ENCODE measurements at places on chromosomes 4 and X. TPM values are rescaled to one million over a fixed set of nuclear protein-coding genes. Genes with fewer than 3 reads are reported as not detected.
A peak's percentile ranks its signal among the peaks of the same experiment; 100 is the strongest.

GRCh38 chrX:24204958-24205357, 55.4 kb downstream of the ZFX start:
- H3K27me3 ChIP-seq: no peaks in the 10 kb centered on the region
- no peak overlapping the region for H3K4me3 ChIP-seq
- H3K27ac ChIP-seq: no peak overlapping the region
- no peak for DNase-seq

- no peak for DNase-seq
- no peaks in the 10 kb centered on the region for H3K4me1 ChIP-seq
- peaks cover 18% of the 10 kb centered on the region for H3K27me3 ChIP-seq
- H3K36me3 ChIP-seq: no peaks in the 10 kb centered on the region
Measured at GRCh38 chr4:6549445-6549844, 25.5 kb upstream of the MAN2B2 start.

DNA sequence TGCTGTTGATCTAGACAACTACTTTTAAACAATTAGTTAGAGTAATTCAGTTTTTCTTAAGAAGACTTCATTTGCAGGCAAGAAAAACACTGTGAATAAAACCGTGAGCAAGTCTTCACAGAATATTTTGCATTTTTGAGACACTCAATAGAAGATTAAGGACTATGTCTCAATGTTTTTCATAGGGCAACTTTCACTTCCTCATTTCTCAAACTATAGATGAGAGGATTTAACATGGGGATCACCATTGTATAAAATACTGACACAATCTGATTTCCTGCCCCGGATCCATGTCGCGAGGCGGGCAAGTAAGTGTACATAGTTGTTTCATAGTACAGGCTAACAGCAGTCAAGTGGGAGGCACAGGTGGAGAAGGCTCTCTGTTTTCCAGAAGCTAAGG, 108.8 kb upstream of the IGSF1 start:
- no peaks in the 10 kb centered on the region for H3K36me3 ChIP-seq
- no peaks in the 10 kb centered on the region for H3K27me3 ChIP-seq
- H3K27ac ChIP-seq: no peak overlapping the region

GRCh38 chr4:54837576-54838140, 179.9 kb downstream of the KIT start:
- H3K27me3 ChIP-seq: no peaks in the 10 kb centered on the region
- no peak for DNase-seq
- H3K4me3 ChIP-seq: no peak overlapping the region
- H3K36me3 ChIP-seq: no peaks in the 10 kb centered on the region
- H3K4me1 ChIP-seq: no peaks in the 10 kb centered on the region

GRCh38 chr4:2824329-2824835, 19.3 kb upstream of the ADD1 start:
- no peak overlapping the region for H3K27ac ChIP-seq
- peaks cover 6% of the 10 kb centered on the region for H3K36me3 ChIP-seq
- no peak for DNase-seq
- no peaks in the 10 kb centered on the region for H3K27me3 ChIP-seq

GRCh38 chr4:42396752-42397634, at the start of gene SHISA3:
Gene SHISA3, plus strand, starts transcription at chr4:42397488. Its CDS starts 569 bp downstream, at chr4:42398057.
- H3K4me1 ChIP-seq: peaks cover 18% of the 10 kb centered on the region
- H3K27ac ChIP-seq: no peak within 1 kb of the TSS
- H3K4me3 ChIP-seq: peak within 1 kb of the TSS; percentile 53
- peaks cover 49% of the 10 kb centered on the region for H3K27me3 ChIP-seq
- no peak for DNase-seq

DNA sequence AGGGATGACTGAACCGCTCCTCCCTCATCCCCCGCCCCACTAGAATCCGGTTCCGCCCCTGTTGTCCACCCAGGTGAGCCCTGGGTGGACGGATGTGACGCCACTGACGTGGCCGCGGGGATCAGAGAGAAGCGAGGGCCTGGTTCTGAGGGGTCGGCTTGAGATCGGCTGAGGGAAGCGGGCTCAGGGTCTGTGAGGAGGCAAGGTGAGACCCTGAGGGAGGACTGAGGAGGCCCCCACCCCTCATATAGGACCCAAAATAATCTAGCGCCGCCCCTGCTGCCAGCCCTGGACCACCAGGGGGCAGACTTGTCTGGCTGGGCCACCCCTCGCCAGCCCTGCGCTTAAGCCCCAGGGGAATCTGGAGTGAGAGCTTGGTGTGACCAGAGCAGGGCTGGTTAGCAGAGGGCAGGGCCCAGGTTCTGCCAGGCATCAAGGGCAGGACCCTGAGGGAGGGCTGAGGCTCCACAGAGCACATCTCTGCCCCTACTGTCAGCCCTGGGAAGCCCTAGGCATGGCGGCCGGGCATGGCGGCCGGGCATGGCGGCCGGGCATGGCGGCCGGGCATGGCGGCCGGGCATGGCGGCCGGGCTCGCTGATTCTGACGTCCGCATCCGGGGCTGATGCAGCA, at the start of gene MAGEA8:
TSS of gene MAGEA8 (plus strand) at position 103 of the 631 bp plus-strand sequence. CDS start 3,090 bp downstream, outside the sequence.
- H3K4me1 ChIP-seq: no peaks in the 10 kb centered on the region
- DNase-seq: no peak
- no peak within 1 kb of the TSS for H3K4me3 ChIP-seq
- no peaks in the 10 kb centered on the region for H3K27me3 ChIP-seq
- H3K36me3 ChIP-seq: no peaks in the 10 kb centered on the region

DNA sequence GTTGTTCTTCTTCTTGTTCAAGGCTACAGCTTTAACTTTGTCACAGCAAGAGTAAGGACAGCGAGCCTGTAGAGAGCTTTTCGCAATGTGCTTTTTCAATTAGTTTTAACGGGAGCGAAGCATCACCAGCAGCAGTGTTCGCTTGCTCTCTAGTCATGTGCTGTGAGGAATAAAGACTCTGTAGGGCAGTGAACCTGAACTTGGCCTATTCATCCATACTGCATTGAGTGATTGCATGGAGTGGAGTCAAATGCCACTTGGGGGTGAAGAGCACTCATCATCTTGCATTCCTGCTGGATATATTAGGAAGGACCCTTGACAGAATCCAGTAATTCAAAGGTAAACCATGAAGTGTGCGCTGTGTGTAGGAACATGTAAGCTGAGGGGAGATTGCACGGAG, 240.0 kb downstream of the FRMPD4 start:
- H3K4me1 ChIP-seq: no peaks in the 10 kb centered on the region
- H3K27me3 ChIP-seq: no peaks in the 10 kb centered on the region
- H3K36me3 ChIP-seq: no peaks in the 10 kb centered on the region

DNA sequence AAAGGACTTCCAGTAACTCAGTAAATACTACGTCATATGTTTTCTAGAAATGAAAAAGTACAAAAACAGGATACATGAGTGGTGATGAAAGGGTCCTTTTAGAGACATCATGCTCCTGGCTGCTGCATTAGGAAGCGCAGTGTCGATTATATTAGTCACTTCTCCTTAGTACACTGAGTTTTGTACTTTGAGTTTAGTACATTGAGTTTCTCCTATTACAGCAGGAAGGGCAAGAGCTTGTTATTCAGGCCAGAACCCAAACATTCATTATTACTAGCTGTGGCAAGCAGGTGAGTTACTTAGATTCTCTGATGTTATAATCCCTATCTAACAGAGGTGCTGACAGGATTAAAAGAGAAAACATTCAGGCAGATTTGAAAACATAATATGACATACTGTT, 21.3 kb downstream of the RPGR start:
- H3K36me3 ChIP-seq: no peaks in the 10 kb centered on the region
- no peaks in the 10 kb centered on the region for H3K27me3 ChIP-seq
- no peak overlapping the region for H3K27ac ChIP-seq
- H3K4me3 ChIP-seq: no peak overlapping the region
- no peaks in the 10 kb centered on the region for H3K4me1 ChIP-seq
- no peak for DNase-seq

GRCh38 chr4:26362745-26363439, 42.1 kb downstream of the RBPJ start:
- no peaks in the 10 kb centered on the region for H3K27me3 ChIP-seq
- H3K36me3 ChIP-seq: no peaks in the 10 kb centered on the region
- peaks cover 7% of the 10 kb centered on the region for H3K4me1 ChIP-seq
- DNase-seq: peak; percentile 43
- H3K27ac ChIP-seq: peak overlapping the region; percentile 6

GRCh38 chrX:37787423-37787869, 7.6 kb downstream of the CYBB start:
- H3K27ac ChIP-seq: no peak overlapping the region
- H3K4me3 ChIP-seq: no peak overlapping the region
- H3K36me3 ChIP-seq: no peaks in the 10 kb centered on the region
- no peak for DNase-seq
- H3K4me1 ChIP-seq: no peaks in the 10 kb centered on the region
- H3K27me3 ChIP-seq: no peaks in the 10 kb centered on the region

- no peaks in the 10 kb centered on the region for H3K36me3 ChIP-seq
- no peaks in the 10 kb centered on the region for H3K4me1 ChIP-seq
- H3K4me3 ChIP-seq: no peak overlapping the region
- H3K27me3 ChIP-seq: peaks cover 16% of the 10 kb centered on the region
Measured at GRCh38 chr4:1418494-1419285, 12.4 kb upstream of the NKX1-1 start.

DNA sequence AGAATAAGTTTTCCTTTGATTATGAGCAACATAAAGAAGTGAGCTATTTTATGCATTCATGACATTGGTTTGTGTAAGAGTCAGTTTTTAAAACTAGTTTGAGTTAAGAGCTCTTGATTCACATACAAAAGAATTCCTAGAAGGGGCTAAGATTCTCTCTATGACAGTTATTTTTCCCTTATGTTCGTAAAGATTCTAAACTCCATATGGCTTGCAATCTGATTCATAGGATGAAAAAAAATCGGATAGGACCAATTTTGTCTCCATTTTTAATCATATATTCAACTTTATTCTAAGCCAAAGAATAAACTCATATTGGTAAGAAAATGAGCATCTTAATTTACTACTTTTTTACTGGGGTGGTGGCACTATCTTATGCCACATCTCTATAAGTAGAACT, 79.4 kb downstream of the NAP1L3 start:
- H3K36me3 ChIP-seq: no peaks in the 10 kb centered on the region
- no peaks in the 10 kb centered on the region for H3K27me3 ChIP-seq
- no peak overlapping the region for H3K27ac ChIP-seq
- H3K4me1 ChIP-seq: no peaks in the 10 kb centered on the region
- no peak for DNase-seq

- no peak for DNase-seq
- no peaks in the 10 kb centered on the region for H3K36me3 ChIP-seq
- no peaks in the 10 kb centered on the region for H3K27me3 ChIP-seq
- no peak overlapping the region for H3K4me3 ChIP-seq
- H3K4me1 ChIP-seq: peaks cover 4% of the 10 kb centered on the region
Measured at GRCh38 chrX:70042399-70043371, 7.1 kb downstream of the AWAT2 start.

DNA sequence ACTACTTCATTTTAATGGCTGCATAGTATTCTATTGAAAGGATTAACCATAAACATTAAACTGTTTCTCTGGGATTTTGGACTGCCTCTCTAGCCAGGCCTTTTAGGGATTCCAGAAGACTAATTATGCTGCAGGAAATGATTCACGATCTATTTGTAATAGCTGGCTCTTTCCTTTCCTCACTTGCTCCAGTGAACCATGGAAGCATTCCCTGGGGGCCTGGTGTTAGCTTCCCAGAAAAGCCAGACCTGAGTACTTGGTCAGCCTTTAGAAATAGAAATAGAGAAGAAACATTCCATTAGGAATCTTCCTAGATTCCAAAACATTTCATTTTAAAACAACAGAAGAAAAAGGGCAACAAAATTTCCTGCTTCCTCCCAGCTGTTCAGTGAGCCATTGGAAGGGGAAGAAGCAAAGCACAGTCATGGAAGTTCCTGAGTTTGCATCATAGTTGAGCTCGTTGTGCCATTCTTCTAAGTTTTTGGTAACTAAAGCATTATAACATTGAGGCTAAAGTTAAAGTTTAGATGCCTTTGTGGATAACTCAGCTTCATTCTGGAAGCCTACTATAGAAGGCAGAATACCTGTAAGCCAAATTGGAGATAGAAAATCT, 83.5 kb downstream of the NPNT start:
- H3K36me3 ChIP-seq: no peaks in the 10 kb centered on the region
- no peaks in the 10 kb centered on the region for H3K27me3 ChIP-seq
- H3K4me3 ChIP-seq: no peak overlapping the region

- DNase-seq: peak; percentile 94
- H3K27ac ChIP-seq: peak overlapping the region; percentile 72
- no peak overlapping the region for H3K4me3 ChIP-seq
- H3K27me3 ChIP-seq: no peaks in the 10 kb centered on the region
Measured at GRCh38 chr4:157012781-157013180, 41.2 kb upstream of the PDGFC start.

GRCh38 chrX:30015440-30015839, 199.9 kb upstream of the MAGEB2 start:
- no peak overlapping the region for H3K4me3 ChIP-seq
- no peaks in the 10 kb centered on the region for H3K4me1 ChIP-seq
- H3K27me3 ChIP-seq: no peaks in the 10 kb centered on the region
- H3K27ac ChIP-seq: no peak overlapping the region
- no peak for DNase-seq

DNA sequence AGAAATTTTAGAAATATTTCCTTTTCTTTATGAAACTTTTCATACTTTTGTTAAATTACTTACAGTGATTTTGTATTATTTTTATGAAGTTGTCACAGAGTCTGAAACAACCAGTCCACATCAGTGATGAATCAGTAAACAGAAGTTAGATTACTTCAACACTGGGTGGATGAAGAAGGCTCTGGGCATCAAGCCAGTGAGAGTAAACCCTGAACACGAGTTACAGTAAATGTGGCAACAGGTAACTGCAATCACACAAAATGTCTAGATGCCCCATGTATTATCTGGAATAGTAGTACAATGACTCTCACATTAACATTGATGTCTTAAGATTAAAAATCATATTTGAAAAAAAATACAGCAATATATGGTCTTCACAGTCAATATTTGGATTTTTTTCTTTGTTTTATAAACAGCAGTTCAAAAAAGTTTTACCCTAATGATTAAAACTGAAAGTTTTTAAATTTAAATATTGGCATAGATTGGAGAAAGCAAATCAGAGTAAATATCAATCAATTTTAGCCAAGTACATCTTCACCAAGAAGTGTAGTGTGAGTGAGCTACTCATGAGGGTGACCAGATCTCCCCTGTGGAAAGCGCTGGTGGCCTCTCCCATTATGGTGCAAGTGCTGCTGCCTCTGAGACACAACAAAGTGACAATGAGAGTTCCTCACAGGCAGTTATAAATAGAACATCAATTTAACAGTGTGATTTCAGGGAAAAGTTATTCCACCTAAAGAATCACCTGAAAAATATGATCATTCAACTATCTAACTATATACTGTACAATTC, 63.2 kb upstream of the UGT2B7 start:
- H3K27me3 ChIP-seq: no peaks in the 10 kb centered on the region
- DNase-seq: no peak
- H3K36me3 ChIP-seq: no peaks in the 10 kb centered on the region
- no peaks in the 10 kb centered on the region for H3K4me1 ChIP-seq
- H3K27ac ChIP-seq: no peak overlapping the region

HSD17B11 gene
- 32.8 TPM for total RNA-seq

OTC gene
- not detected for total RNA-seq

PNMA3 gene
- total RNA-seq: 0.93 TPM

CXCL5 gene
- total RNA-seq: 0.61 TPM

PASD1 gene
- not detected for total RNA-seq

HERC5 gene
- total RNA-seq: 23.0 TPM

TRIM60 gene
- not detected for total RNA-seq

DUSP21 gene
- not detected for total RNA-seq

GLOD5 gene
- total RNA-seq: not detected

CMC4 gene
- 5.2 TPM for total RNA-seq

GNRHR gene
- not detected for total RNA-seq

Measured in astrocyte (in vitro differentiated cells and primary cell).